Effector memory CD4-positive, alpha-beta T cell (primary cell): ENCODE measurements at places on chromosomes 16 and 17.

- no peak overlapping the region for H3K27ac ChIP-seq
- no peaks in the 10 kb centered on the region for H3K27me3 ChIP-seq
- H3K36me3 ChIP-seq = no peaks in the 10 kb centered on the region
- no peak overlapping the region for H3K4me3 ChIP-seq
- peaks cover 39% of the 10 kb centered on the region for H3K4me1 ChIP-seq
Observed at GRCh38 chr17:17401271-17401781, 75.5 kb upstream of the MED9 start.

GRCh38 chr17:10727192-10727591 lies 2.6 kb downstream of the TMEM220 start:
- H3K4me1 ChIP-seq = peaks cover 3% of the 10 kb centered on the region
- DNase-seq = no peak
- H3K36me3 ChIP-seq = no peaks in the 10 kb centered on the region
- H3K27ac ChIP-seq = no peak overlapping the region

DNA sequence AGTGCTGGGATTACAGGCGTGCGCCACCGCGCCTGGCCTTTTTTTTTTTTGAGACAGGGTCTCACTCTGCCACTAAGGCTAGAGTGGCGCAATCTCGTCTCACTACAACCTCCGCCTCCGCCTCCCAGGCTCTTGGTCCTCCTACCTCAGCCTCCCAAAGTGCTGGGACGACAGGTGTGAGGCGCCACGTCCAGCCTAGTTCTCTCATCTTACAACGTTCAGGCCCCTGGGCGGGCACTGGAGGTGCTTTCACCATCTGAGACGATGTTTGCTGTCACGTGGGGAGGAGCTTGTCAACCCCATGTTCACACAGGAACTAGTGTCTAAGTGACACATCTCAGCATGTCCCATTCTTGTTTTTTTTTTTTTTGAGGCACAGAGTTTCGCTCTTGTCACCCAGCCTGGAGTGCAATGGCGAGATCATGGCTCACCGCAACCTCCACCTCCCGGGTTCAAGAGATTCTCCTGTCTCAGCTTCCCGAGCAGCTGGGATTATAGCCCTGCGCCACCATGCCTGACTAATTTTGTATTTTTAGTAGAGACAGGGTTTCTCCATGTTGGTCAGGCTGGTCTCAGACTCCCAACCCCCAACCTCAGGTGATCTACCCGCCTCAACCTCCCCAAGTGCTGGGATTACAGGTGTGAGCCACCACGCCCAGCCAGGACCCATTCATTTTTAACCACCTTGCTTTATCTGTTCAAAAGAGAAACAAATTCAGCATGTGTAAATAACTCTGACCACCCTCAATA lies 5.2 kb upstream of the FANCA start:
- no peak overlapping the region for H3K27ac ChIP-seq
- H3K4me3 ChIP-seq = no peak overlapping the region
- no peaks in the 10 kb centered on the region for H3K4me1 ChIP-seq
- DNase-seq = no peak
- no peaks in the 10 kb centered on the region for H3K27me3 ChIP-seq

- H3K4me3 ChIP-seq = no peak overlapping the region
- no peaks in the 10 kb centered on the region for H3K27me3 ChIP-seq
- H3K27ac ChIP-seq = no peak overlapping the region
- DNase-seq = no peak
Observed at GRCh38 chr16:65947951-65948350, 418.5 kb upstream of the CDH5 start.

DNA sequence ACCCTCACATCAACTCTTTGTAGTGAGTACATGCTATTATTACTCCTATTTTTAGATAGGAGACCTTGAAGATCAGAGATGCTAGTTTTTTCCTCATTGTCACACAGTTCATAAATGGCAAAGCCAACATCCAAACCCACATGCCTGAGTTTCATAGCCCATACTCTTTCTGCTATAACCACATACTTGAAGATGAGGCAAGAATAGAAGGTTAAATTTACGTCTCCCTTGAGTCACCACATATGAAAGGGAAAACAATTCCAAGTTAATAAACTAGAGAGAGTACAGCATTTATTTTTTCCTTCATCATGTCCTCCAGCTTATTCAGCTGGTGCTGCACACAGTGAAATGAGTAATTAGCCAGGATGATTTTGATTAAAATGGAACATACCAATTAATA lies 23.7 kb downstream of the NUDT7 start:
- H3K27ac ChIP-seq = no peak overlapping the region
- no peaks in the 10 kb centered on the region for H3K27me3 ChIP-seq
- H3K4me1 ChIP-seq = no peaks in the 10 kb centered on the region
- H3K36me3 ChIP-seq = no peaks in the 10 kb centered on the region
- no peak for DNase-seq
- H3K4me3 ChIP-seq = no peak overlapping the region
